Ureter (tissue), 1 donor: ENCODE measurements at places on chromosomes 2 and 18. TPM values are rescaled to one million over a fixed set of nuclear protein-coding genes. Genes with fewer than 3 reads are reported as not detected.

Gene MAB21L4
- 2.5 TPM for total RNA-seq

GRCh38 chr2:70258532-70258875, 567 bp downstream of the PCYOX1 start:
- DNase-seq: peak; percentile 61

GRCh38 chr18:48740851-48741485, 202.1 kb downstream of the CTIF start:
- no peak for DNase-seq

GRCh38 chr2:37622450-37623100, 48.9 kb downstream of the CDC42EP3 start:
- no peak for DNase-seq

DNA sequence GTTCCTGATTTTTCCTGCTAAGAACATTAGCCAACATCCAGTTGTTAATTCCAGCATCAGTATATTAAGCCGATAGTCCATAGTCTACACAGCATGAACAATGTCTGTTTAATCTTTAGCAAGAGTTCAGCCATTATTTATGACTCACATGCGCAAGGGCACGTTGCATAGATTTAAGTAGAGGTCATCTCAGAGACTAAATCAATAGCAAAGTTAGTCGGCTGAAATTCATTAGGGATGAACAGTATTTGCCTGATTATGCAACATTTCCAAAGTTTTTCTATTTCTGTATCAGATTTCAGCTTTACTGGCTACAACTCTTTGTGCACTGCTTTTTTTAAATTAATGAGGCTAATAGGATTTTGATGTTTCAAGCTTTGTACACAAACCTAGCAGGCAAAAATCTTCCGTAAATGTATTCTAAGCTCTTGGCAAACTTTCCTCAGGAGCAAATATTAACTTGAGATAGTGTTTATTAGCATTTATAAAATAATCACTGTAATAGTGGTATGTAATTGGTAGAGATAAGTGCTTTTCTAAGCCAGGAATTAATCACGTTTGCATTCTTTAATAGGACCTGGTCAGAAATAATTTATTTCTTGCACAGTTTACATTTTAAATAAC, 578.7 kb upstream of the ID2 start:
- no peak for DNase-seq

Gene CFC1
- total RNA-seq: not detected

DNA sequence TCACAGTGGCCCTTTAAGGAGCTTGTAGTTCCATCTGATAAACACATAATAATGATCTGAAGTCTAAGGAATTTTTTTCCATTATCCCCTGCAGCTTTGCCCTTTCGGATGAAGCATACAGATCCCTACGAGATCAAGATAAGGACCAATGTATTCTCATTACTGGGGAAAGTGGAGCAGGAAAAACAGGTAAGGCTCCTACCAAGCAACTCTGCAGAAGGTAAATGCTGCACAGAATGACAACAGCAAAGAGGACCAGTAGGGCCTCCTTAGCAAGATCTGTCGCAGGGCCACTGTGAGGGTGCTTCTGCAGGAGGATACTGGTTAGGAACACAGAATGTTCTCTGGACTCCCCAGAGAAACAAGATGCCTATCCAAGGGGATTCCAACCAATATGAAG, 84.6 kb downstream of the MYO1B start:
- no peak for DNase-seq

Gene DES
- 1,211 TPM for total RNA-seq

Gene RBM44
- 1.5 TPM for total RNA-seq

GRCh38 chr2:150212722-150213171, 274.7 kb downstream of the RND3 start:
- DNase-seq: no peak

DNA sequence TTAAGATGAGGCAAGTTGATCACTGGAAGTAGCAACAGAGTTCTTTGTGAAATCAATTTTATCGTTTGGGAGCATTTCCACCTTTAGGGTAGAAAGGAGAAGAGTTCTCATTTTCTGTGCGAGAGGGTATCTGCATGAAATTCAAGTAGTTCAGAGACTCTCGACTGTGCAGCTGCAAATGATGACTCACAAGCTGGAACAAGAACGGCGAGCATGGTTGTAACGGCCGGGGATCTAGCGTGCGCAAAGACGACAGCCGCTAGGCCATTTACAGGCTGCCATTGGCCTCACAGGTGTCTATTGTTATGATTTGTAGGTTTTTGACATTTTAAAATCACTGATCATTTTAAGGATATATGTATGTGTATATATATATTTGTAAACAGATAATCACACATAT, 5.2 kb downstream of the KLHL29 start:
- DNase-seq: no peak

GRCh38 chr2:144334551-144334950, 185.4 kb downstream of the ZEB2 start:
- DNase-seq: no peak

- no peak for DNase-seq
Measured at GRCh38 chr2:961786-962185, 11.1 kb downstream of the SNTG2 start.

GRCh38 chr2:65658881-65659280, 226.5 kb upstream of the SPRED2 start:
- DNase-seq: no peak

- no peak for DNase-seq
Measured at GRCh38 chr2:203021991-203022390, 7.3 kb downstream of the NBEAL1 start.

- no peak for DNase-seq
Measured at GRCh38 chr2:30269771-30270145, 38.4 kb downstream of the LBH start.

- no peak for DNase-seq
Measured at GRCh38 chr2:9749546-9750223, 93.6 kb upstream of the TAF1B start.

GRCh38 chr18:62738639-62739038, 23.3 kb downstream of the PHLPP1 start:
- DNase-seq: no peak
